ENCODE measurements at places on chromosomes 13 and 19. TPM values are rescaled to one million over a fixed set of nuclear protein-coding genes. Genes with fewer than 3 reads are reported as not detected.

PRODH2 gene
- 34.6 TPM for polyA plus RNA-seq

MOB3A gene
- 29.1 TPM for polyA plus RNA-seq

ZNF701 gene
- 17.0 TPM for polyA plus RNA-seq

SOX21 gene
- 0.34 TPM for polyA plus RNA-seq

NMRK2 gene
- not detected for polyA plus RNA-seq

Measured in left renal pelvis (tissue), 4 donors.